ENCODE measurements at places on chromosomes 7 and 10.

- no peak for DNase-seq
Measured at GRCh38 chr7:80781561-80781979, 137.3 kb downstream of the SEMA3C start.

DNA sequence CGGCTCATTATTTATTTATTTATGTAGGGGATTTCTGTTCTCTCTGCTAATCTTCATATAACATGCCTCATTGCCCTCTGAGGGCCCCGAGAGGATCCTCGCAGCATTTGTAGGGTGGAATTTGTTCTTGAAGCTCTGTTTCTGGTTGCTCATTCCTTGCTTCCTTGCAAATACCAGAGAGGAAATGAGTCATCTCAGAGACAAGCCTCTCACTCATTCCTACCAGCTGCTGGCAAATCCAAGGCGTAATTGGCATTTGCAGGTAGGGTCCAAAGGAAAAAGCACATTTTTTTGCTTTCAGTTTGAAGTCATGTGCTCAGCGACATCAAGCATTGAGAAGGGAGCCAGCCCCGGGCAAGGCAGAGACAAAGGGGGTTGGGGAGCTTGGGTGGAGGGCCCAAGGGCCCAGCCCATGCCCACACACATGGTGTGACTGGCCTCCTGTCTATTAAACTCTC, 501.6 kb downstream of the GALNT17 start:
- no peak for DNase-seq

GRCh38 chr10:84607523-84607922, 279.1 kb downstream of the CCSER2 start:
- DNase-seq, result no peak

GRCh38 chr10:28180654-28181053, 122.2 kb downstream of the MPP7 start:
- no peak for DNase-seq

DNA sequence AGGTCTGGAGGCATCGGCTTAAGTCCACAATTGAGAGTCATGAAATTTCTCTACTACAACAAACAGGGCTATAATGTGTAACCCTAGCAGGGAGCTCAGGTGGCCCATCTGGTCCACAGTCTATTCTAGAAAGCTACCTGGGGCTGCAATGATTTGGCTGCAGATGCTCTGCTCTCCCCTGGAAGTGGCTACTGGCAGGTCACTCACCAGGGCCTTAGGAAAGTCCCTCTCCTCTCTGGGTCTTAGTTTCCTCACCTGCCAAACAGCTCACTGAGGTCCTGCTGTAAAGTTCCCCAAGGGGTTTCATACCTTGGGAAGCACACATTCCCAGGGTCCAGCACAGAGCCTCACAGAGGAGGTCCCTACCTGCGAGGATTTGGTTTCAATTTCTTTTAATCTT, 2.5 kb downstream of the IGFBP3 start:
- DNase-seq, result no peak

GRCh38 chr7:33722383-33723101, 182.8 kb upstream of the BMPER start:
- no peak for DNase-seq

DNA sequence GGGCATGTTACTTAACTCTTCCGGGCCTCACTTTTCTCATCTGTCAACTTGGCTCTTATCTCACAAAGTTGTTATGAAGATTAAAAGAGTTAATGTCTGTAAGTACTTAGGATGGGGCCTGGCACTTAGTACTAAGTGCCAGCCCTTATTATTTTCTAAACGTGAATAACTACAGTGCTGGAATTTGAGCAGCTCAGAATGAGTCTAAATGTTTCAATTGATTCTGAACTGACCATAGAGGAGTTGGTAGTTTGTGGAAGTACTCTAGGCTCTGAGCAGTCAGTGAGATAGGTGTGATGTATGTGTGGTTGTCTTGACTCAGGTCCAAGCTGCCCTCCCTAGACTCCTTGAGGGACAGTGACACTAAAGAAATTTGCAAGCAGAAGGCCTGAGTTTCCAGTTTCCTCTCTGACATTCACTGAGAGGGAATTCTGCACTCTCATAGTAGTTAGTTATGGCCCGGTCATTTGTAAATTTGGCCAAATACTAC, 18.5 kb upstream of the JAZF1 start:
- no peak for DNase-seq

DNA sequence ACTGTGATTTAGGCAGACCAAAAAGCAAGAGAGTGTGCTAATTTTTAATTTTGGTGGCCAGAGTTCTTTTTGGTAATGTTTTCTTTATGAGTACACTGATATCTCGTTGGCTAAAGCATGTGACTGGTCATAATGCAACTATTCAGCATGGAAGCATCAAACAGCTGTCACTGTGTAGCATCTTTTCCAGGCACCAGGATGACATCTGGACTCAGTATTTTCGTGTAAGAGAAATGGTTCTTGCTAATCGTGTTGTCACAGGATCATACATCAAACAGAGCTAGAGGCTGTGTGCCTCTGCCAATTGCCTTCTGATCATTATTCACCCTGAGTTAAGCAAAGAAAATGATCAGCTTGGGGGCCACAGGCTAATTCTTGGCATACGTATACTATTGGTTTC, 118.9 kb downstream of the SND1 start:
- no peak for DNase-seq

GRCh38 chr7:128415217-128415785, 5.5 kb upstream of the IMPDH1 start:
- DNase-seq, result no peak

DNA sequence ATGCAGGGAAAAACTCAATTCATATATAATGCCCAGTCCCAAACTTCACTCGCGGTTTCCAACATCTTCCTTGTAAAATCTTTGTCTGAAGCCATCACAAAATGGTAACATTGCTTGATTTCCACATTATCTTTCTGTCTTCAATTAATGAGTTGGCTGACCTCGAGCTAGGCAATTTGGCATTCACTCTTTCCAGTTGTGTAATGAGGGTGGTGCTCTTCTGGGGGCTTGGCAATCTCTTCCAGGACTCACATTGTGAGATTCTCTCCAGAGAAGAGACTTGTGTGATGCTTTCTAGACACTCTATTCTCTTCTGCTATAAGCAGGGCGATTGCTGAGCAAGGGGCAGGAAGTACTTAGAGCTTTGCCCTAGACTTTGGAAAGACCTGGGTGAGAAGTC, 179.5 kb downstream of the JCAD start:
- no peak for DNase-seq

DNA sequence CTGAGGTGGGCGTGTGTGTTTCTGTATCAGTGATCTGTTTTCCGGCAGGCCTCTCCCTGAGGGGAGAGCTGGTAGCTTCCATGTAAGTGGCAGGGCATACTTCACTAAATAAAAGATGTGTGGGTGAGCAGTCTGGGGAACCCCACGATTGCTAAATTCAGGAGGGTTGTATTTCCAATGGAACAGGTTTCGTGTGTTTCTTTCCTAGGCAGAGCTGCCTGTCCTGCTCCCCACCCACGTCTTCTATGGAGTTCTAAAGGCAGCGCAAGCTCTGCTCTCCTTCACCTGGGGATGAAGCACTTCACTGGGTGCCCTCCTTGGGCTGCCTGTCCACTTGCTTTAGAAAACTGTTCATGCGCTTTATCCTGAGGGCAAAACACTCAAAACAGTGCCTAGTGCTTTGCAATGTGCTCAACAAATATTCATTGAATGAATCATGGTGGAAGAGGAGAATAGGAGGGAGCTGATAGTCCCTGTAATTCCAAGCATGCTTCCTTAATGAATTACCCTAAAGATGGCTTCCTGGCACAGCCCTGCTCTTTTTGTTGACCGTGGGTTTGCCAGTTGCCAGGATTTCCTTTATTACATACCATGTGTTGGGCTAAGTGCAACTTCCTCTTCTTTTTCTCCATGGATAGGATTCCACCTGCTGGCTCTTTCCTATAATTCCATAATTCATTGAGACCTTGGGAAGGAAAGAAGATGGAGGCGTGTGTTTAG, 50.6 kb upstream of the SRPK2 start:
- DNase-seq, result no peak

DNA sequence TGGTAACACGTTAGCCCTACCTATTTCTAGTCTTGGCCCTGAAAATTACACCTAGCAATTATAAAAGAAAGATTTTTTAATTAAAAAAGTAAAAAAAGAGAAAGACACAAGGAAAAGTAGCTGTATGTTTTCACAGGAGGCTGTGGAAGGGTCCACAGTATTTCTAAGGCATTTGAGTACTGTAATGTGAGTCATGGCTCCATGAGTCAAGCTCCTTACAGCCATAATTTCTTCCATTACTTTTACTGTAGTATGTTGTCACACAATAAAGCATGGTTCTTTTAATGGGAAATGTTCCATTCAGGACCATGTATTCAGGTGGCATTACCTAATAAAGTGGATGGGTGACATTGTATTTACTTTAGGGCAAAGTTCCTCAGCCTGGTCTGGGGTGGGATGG, 113.4 kb downstream of the GPR37 start:
- no peak for DNase-seq

GRCh38 chr10:98892523-98892922, 343.1 kb downstream of the HPSE2 start:
- no peak for DNase-seq

DNA sequence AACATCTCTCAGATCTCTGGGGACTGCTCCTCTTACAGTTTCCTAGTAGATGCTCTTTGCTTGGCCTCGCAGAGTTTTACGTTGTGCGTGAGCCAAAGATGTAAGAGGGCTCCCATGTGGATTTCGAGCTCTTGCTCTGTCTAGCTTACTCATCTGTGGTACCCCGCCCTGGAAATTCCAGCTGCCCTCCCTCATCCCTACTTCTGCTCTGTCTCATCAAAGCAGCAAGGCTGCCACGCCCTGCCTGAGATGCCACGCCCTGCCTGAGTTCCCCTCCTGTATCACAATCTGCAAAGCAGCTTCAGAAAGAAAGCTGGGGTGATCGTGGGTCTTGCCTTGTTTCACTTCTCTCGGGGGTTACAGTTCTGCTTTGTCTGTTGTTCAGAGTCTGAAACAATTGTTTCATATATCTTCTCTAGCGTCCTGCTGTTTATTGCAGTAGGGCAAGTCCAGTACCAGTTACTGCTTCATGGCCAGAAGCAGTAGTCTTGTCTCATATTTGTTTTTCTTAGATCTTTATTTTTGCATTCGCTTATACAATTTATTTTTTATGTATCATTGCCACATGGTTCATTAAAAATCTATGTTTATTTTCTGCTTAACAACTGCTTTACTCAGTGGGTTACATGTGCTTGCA, 36.1 kb upstream of the CCNY start:
- no peak for DNase-seq

- DNase-seq, result peak; percentile 27
Measured at GRCh38 chr10:98028168-98028770, 2.2 kb downstream of the CRTAC1 start.

DNA sequence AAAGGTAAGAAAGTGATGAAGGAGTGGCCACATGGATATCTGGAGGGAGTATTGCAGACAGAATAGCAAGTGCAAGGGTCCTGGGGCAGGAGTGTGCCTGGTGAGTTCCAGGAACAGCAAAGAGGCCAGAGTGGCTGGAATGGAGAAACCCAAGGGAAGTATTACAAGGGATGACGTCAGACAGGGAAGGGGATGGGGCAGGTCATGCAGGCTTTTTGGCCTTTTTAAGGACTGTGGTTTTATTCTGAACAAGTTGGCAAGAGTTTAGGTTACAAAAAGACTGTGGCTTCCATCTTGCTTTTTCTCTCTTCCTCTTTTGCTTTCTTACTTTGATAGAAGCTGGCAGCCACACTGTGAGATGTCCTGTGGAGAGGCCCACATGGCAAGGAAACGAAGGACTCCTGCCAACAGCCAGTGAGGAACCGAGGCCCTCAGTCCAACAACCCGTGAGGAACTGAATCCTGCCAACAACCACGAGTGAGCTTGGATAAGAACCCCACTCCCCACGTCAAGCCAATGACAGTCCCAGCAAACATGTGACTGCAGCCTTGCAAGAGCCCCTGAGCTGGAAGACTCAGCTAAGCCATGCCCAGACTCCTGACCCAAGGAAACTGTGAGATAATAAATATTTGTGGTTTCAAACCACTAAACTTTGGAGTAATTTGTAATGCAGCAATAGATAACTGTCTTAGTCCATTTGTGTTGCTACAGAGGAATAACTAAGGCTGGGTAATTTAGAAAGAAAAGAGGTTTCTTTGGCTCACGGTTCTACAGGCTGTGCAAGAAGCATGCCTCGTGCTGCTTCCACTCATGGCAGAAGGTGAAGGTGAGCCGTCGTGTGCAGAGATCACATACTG, 19.8 kb upstream of the KDM7A start:
- no peak for DNase-seq

- no peak for DNase-seq
Measured at GRCh38 chr7:38727184-38727940, 96.2 kb upstream of the AMPH start.

- DNase-seq, result no peak
Measured at GRCh38 chr7:64787295-64787694, 6.9 kb upstream of the ZNF138 start.

DNA sequence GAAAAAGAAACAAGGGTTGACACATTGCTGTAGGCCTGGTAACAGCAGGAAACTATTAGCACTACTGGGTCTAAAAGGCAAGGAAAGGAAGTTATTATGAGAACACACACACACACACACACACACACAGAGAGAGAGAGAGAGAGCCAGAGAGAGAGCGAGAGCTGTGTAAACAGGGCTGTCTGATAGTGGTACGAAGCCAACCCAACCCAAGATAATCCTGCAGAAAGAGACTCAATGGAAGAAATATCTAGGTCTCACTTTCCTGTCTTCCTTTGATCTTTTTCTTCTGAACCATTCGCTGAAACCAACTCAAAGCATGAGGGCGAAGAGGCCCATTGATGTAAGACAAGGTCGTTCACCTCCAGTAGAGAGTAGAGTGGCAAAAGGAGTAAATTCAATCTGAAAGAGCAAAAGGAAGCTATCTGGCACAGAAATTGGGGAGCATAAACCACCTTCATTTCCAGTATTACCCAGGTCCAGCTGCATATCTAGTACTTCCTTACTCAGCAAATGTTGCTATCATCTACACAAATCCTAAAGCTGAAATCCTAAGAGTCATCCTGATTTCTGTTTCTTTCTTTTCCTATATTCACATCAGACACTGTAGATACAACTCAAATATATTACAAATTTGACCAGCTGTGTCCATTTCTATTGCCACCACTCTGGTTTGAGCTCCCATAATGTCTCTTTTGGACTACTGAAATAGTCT, 110.2 kb downstream of the TMEM26 start:
- DNase-seq, result no peak

DNA sequence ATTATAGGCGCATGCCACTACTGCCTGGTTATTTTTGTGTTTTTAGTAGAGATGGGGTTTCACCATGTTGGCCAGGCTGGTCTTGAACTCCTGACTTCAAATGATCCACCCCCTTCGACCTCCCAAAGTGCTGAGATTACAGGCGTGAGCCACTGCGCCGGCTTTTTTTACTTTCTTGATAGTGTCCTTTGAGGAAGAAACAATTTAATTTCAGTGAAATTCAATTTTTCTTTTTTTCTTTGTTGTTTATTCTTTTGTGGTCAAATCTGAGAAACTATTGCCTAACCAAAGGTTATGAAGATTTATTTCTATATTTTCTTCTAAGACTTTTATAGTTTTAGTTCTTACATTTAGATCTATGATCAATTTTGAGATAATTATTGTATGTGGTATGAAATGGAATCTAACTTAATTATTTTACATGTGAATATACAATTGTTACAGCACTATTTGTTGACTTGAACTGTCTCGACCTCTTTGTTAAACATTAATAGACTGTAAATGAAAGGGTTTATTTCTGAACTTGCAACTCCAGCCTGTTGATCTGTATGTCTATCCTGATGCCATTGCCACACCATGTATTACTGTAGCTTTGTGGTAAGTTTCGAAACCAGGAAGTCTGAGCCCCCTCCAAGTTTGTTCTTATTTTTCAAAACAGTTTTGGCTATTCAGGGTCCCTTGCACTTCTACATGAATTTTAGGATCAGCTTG, 19.8 kb upstream of the RASSF4 start:
- no peak for DNase-seq
